SK-MEL-5 (cell line): ENCODE measurements at places on chromosomes 1 and 21. TPM values are rescaled to one million over a fixed set of nuclear protein-coding genes. Genes with fewer than 3 reads are reported as not detected.

DNA sequence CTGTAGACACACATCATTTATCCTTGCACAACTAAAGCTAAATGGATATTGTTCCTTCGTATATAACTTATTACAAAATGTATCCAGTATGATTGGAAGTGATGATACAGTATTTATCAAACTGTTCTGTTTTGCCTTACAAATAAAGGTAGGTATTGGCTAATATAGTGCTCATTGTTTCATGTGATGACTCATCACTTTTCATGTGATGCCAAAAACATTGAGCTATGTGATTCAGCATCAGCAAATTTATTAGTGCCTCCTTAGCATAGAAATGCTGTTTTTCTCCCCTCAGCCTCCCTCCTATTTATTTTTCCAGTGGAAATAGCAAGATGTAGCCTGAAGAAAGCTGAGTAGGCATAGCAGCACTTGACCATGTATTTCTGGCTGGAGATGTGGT, 228.6 kb upstream of the LYPLAL1 start:
- no peak for DNase-seq

DNA sequence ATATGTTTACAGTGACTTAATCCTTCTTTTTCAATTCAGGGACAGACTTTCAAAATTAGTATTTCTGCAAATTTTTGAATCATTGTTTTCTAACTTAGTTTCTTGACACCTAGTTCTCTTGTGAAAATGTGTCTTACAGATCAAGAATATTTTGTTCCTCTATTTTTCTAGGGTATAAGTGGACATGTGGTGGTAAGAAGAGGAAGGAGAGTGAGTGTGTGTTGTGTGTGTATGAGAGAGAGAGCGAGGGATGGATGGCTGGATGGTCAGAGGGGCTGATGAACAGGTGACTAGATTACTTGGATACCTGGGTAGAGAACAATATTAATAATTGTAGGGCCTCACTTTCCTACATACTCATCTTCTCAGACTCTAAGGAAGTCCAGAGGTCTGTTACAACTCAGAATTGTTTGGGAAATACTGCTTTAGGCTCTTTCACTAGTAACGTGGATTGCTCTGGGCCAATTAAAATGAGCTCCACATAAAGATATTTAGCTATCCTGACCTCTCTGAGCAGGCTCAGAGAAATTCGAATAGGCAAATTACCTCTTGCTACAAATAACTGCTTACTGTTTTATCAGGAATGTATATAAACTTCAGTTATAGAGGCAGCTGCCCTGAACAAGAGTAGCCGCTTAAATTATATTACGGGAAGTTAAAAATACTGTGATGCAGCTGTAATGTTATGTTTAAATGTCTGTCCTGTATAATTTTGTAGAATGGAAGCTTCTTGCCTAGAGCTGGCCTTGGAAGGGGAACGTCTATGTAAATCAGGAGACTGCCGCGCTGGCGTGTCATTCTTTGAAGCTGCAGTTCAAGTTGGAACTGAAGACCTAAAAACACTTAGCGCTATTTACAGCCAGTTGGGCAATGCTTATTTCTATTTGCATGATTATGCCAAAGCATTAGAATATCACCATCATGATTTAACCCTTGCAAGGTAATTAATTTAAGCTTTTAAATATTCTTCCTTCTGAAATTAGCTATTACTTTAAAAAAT, 19.7 kb downstream of the GPSM2 start:
- DNase-seq = no peak

GRCh38 chr1:118184739-118185083, 317 bp downstream of the SPAG17 start:
- no peak for DNase-seq

DNA sequence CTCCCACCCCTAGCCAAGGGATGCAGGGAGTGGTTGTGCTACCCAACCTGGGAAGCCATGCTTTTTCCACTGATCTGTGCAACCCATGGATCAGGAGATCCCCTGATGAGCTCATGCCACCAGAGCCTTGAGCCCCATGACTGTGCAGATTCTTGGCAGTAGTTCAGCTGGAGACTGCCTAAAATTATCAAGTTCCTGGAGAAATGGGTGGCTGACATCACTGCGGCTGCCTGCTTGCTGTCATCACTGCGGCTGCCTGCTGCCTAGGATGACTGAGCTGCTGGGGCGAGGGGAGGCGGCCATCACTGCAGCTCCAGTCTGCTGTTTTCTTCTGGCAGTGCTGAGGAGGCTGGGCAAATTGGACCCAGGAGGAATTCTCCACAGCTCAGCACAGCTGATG, 159.2 kb downstream of the AGBL4 start:
- DNase-seq = no peak

DNA sequence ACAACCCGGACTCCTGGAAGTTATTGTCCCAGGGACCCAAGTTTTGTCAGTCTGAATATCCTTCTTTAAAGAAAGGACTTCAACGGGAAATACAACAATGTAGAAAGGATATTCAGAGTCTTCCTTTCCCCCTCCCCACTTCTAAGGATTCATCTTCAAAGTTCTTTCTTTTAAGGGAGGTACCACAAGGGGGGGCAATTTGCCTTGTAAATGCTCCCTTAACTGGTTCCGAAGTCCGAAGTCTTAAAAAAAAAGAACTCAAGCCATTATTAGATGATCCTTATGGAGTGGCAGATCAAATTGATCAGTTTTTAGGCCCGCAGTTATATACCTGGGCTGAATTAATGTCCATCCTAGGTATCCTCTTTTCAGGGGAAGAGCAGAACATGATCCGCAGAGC, 47.0 kb downstream of the SERINC2 start:
- peak; percentile 21 for DNase-seq

GRCh38 chr1:211842518-211842917, 12.0 kb upstream of the LPGAT1 start:
- no peak for DNase-seq

TESK2 gene
- total RNA-seq = 32.9 and 36.1 TPM in 2 replicates
